Lung (tissue), 17 donors: ENCODE measurements at places on chromosomes 12 and 14. TPM values are rescaled to one million over a fixed set of nuclear protein-coding genes. Genes with fewer than 3 reads are reported as not detected.

The OAS1 gene
- total RNA-seq = 15.8 TPM

The SYNE2 gene
- total RNA-seq = 208 TPM

The AHNAK2 gene
- 8.1 TPM for total RNA-seq

DNA sequence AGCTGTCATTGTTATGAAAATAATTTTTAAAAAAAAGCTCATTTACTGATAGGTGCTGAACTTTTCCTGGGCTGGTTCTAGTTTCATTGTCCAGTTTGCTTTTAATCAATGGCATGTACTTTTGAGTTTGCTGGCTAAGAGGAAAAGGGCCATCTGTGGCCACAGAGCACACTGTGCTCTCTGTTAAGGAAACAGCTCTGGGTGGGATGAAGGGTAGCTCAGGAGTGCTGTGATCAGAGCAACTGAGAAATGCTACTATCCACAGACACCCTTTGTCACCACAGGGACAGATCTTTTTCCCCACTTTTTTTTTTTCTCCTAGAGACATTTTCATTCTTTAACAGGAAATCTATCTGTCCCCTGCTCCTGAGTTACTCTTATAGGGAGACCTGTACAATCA lies 387.1 kb upstream of the PRICKLE1 start:
- H3K4me1 ChIP-seq = no peaks in the 10 kb centered on the region
- H3K27me3 ChIP-seq = no peaks in the 10 kb centered on the region
- no peak overlapping the region for H3K27ac ChIP-seq
- DNase-seq = no peak
- no peak overlapping the region for H3K4me3 ChIP-seq
- H3K36me3 ChIP-seq = no peaks in the 10 kb centered on the region

DNA sequence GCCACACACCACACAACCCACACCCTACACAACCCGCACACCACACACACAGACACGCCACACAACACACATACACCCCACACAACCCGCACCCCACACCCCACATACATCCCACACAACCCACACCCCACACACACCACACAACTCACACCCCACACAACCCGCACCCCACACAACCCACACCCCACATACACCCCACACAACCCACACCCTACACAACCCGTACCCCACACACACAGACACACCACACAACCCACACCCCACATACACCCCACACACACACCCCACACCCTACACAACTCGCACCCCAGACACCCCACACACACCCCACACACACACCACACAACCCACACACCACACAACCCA lies 78.5 kb downstream of the NOC4L start:
- no peak overlapping the region for H3K27ac ChIP-seq
- H3K4me3 ChIP-seq = no peak overlapping the region
- peaks cover 2% of the 10 kb centered on the region for H3K27me3 ChIP-seq
- H3K36me3 ChIP-seq = no peaks in the 10 kb centered on the region

DNA sequence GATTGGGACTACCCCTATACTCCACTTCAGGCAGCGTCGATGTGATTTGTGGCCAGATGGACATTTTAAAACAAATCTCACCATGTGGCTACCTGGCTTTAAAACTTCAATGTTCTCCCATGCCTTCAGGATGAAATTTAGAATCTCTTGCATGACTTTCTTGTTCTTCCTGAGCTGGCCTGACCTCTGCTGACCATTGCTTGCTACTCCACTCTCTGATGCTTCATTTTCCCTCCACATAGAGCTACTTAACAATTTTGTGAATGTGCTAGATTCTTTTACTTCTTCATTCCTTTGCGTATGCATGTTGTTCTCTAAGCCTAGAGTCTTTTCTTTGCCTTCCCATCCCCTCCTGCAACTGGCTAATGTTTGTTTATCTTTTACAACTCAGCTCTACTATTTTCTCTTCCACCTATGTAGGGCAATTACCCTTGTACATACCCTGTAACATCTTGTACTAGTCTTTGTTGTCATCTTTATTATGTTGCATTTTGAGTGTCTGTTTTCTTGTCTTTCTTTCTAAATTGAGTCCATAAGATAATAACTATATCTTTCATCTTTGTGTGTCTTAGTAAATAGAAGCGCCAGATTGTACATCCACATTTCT lies 41.2 kb downstream of the YLPM1 start:
- peaks cover 6% of the 10 kb centered on the region for H3K36me3 ChIP-seq
- H3K27me3 ChIP-seq = no peaks in the 10 kb centered on the region
- H3K4me3 ChIP-seq = no peak overlapping the region
- no peak overlapping the region for H3K27ac ChIP-seq
- no peaks in the 10 kb centered on the region for H3K4me1 ChIP-seq

GRCh38 chr12:131132118-131132892 lies 178.6 kb downstream of the ADGRD1 start:
- H3K4me1 ChIP-seq = peaks cover 5% of the 10 kb centered on the region
- H3K4me3 ChIP-seq = no peak overlapping the region
- no peak overlapping the region for H3K27ac ChIP-seq
- H3K27me3 ChIP-seq = no peaks in the 10 kb centered on the region
- DNase-seq = peak; percentile 85

GRCh38 chr12:115134298-115134697 lies 450.3 kb upstream of the TBX3 start:
- H3K36me3 ChIP-seq = no peaks in the 10 kb centered on the region
- no peak overlapping the region for H3K27ac ChIP-seq
- H3K4me1 ChIP-seq = no peaks in the 10 kb centered on the region
- H3K4me3 ChIP-seq = no peak overlapping the region
- no peaks in the 10 kb centered on the region for H3K27me3 ChIP-seq
- DNase-seq = no peak

GRCh38 chr14:96423446-96424108 lies 31.6 kb downstream of the AK7 start:
- no peak for DNase-seq
- no peaks in the 10 kb centered on the region for H3K36me3 ChIP-seq
- no peak overlapping the region for H3K27ac ChIP-seq
- no peak overlapping the region for H3K4me3 ChIP-seq
- H3K4me1 ChIP-seq = no peaks in the 10 kb centered on the region
- no peaks in the 10 kb centered on the region for H3K27me3 ChIP-seq
